ENCODE measurements at places on chromosomes 2 and 18.

DNA sequence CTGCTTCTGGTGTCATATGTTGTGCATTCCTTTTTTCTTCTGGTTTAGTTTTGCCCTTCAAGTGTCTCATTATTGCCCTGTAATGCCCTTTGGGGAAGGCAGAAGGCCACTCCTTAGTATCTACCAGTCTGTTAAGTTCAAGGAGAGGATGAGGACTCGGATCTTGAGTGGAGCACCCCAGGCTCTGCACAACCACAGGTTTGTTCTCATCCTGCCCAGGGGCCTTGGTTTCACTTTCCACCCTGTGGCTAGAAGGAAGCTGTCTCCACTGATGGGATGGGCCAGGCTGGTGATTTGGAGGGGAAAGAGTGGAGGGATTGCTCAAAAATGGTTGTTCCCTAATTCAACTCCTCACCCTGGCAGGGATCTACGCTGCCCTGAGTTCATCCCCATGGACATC, 30.2 kb upstream of the RAB11FIP5 start:
- no peak for DNase-seq

GRCh38 chr2:163348857-163349380, 386.9 kb downstream of the FIGN start:
- DNase-seq = no peak

DNA sequence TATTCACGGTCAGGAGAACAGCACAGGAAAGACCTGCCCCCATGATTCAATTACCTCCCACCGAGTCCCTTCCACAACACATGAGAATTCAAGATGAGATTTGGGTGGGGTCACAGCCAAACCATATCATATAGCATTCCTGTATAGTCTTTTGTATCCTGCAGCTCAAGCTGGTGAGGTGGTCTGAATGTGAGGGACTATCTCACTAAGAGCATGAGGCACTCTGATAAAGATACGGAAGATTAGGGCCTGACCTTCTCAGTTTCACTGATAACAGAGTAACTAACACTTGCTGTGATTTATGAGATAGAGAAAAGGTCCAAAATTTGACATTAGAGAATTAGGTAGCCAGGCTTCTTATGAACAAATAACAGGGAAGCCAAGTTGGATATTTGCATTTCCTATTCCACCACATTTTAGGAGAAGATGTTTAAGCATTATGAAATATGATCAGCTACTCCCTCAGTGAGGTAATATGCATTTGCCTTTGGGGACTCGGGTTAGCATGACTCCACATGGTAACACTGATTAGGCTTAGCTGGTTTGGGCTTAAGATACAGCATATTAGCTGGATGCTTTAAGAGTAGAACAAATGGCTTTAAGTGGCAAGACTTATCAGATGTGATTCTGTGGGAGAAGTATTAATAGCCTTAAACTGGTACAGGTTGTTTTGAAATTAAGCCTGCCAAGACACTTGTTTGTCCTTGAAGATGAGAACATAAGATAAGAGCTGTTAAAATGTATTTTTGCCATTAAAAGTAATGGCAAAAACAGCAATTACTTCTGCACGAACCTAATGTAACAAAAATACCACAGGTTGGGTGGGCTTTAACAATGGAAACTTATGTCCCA, 106.9 kb upstream of the MSTN start:
- no peak for DNase-seq

GRCh38 chr2:189204322-189204941, 24.9 kb upstream of the COL5A2 start:
- no peak for DNase-seq

DNA sequence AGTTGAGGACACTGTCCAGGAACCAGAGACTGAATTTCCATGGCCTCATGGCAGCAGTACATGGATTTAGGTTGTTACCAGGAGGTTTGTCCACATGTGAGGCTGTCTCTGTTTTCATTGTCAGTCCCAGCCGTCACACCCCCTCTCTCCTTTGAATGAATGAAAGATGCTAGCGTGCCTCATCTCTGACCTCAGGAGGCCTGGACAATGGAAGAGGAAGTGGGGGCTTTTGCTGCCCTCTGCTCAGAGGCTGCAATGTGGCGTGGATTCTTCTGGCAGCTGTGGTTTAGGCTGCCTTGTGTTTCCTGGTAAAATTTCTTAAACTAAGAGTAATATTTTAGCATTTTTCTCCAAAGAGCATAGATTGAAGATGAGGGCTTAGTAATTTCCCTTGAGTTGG, 47.5 kb downstream of the RAB31 start:
- no peak for DNase-seq

- no peak for DNase-seq
These were observed 1.8 kb upstream of the CPO start for GRCh38 chr2:206937555-206937954.

DNA sequence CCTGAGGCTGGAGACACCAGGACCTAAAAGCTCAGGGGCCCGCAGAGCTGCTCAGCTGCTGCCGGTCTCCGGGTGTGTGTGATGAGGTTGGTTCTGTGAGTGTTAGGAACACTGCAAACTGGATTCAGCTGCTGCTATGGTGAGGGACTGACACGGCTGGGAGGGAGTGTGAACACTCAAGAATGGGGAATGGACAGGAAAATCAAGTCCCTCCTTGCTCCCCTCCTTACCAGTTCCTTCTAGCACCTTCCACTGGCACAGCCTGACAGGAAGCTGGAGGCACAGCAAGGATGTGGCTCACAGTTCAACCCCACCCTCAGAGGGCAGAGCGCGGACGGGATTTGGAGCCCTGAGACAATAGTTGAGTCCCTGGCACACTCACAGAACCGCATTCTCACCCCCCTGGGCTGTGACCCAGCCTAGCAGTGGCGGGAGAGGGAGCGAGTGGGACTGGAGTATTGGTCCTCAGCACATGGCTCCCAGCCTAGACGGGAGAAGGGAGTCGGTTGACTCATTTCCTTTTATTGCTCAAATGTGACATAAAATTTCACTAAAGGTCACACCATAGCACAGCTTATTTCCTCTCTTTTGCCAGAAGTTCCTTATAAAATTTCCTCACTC, 42.5 kb downstream of the LRRC30 start:
- DNase-seq = no peak

Data from D721Med (cell line).